RWPE2 (cell line): ENCODE measurements at places on chromosomes 5 and 9.

- H3K27ac ChIP-seq = no peak overlapping the region
- no peak for DNase-seq
- no peaks in the 10 kb centered on the region for H3K36me3 ChIP-seq
- peaks cover 25% of the 10 kb centered on the region for H3K4me1 ChIP-seq
- no peak overlapping the region for H3K4me3 ChIP-seq
Measured at GRCh38 chr9:88193766-88194165, 55.5 kb upstream of the SPATA31C2 start.

GRCh38 chr9:4299005-4299795 is 668 bp downstream of the GLIS3 start:
- no peak overlapping the region for H3K27ac ChIP-seq
- no peaks in the 10 kb centered on the region for H3K36me3 ChIP-seq
- H3K4me1 ChIP-seq = peaks cover 28% of the 10 kb centered on the region
- no peaks in the 10 kb centered on the region for H3K27me3 ChIP-seq

DNA sequence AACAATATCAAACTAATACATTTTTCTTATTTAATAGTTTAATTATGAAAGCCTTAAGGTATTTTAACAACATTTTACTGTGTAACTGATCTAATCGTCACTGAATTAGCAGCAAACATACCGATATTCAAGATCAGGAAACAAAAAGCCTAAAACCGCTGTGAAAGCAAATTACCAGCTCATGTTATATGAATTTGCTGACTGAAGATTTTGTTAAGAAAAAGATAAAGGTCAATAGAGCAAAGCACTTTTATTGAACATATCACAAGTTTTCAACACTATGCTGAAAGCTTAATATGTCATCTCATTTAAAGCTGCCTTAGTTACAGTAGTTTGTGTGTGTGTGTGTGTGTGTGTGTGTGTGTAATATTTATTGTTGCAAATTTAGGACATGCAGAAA is 1634.9 kb upstream of the NUDT12 start:
- H3K27ac ChIP-seq = no peak overlapping the region
- DNase-seq = no peak
- H3K4me3 ChIP-seq = no peak overlapping the region
- H3K4me1 ChIP-seq = no peaks in the 10 kb centered on the region

DNA sequence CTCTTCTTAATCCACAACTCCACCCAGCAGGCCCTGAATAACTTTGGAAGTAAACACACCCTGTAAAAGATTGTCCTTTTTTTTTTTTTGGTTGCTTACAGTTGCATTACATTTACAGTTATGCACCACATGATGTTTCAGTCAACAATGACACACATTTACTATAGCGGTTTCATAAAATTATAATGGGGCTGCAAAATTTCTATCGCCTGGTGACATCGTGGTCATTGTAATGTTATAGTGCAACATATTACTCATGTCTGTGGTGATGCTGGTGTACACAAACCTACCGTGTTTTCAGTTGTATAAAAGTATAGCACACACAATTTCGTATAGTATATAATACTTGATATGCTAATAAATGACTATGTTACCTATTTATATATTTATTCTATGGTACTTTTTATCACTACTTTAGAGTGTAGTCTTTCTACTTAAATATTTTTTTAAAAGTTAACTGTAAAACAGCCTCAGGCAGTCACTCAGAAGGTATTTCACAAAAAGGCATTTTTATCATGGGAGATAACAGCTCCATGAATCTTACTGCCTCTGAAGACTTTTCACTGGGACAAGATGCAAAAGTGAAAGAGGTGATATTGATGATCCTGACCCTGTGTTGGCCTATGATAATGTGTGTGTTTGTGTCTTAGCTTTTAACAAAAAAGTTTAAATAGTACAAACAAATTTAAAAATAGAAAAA is 695.4 kb upstream of the CDH18 start:
- no peaks in the 10 kb centered on the region for H3K27me3 ChIP-seq
- peaks cover 28% of the 10 kb centered on the region for H3K4me1 ChIP-seq
- H3K27ac ChIP-seq = no peak overlapping the region
- no peak overlapping the region for H3K4me3 ChIP-seq
- no peaks in the 10 kb centered on the region for H3K36me3 ChIP-seq

- no peaks in the 10 kb centered on the region for H3K4me1 ChIP-seq
- no peak overlapping the region for H3K4me3 ChIP-seq
- no peaks in the 10 kb centered on the region for H3K27me3 ChIP-seq
- no peak for DNase-seq
- H3K27ac ChIP-seq = no peak overlapping the region
Measured at GRCh38 chr9:120883608-120883996, 6.6 kb upstream of the PHF19 start.

- H3K36me3 ChIP-seq = no peaks in the 10 kb centered on the region
- no peak for DNase-seq
- H3K4me3 ChIP-seq = no peak overlapping the region
- H3K27me3 ChIP-seq = no peaks in the 10 kb centered on the region
- no peak overlapping the region for H3K27ac ChIP-seq
Measured at GRCh38 chr5:154523104-154523503, 45.1 kb upstream of the HAND1 start.

- H3K4me1 ChIP-seq = no peaks in the 10 kb centered on the region
- H3K27ac ChIP-seq = no peak overlapping the region
- H3K27me3 ChIP-seq = peaks cover 16% of the 10 kb centered on the region
- H3K36me3 ChIP-seq = no peaks in the 10 kb centered on the region
- H3K4me3 ChIP-seq = no peak overlapping the region
Measured at GRCh38 chr5:116521173-116521872, 53.3 kb downstream of the SEMA6A start.

GRCh38 chr5:73896097-73896496 is 270.1 kb downstream of the ARHGEF28 start:
- DNase-seq = no peak
- H3K27ac ChIP-seq = no peak overlapping the region
- H3K4me1 ChIP-seq = no peaks in the 10 kb centered on the region
- H3K36me3 ChIP-seq = peaks cover 79% of the 10 kb centered on the region

DNA sequence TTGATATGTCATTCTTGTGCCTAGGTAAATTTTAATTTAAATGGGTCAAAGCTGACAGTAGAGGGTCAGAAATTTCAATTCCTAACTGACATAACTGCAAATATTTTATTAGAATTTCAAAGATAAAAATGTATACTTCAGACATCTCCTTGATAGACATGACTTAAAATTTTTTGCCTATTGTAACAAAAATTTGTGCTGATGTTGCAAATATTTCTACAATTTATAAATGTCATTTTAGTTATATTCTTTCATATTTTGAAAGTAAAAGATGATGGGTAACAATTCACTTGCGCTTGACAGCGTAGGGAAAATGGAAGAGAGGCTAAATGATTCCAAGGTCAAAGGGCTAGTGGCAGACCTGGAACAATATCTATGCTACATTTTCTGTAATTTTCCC is 220.3 kb upstream of the ST8SIA4 start:
- DNase-seq = no peak
- no peak overlapping the region for H3K4me3 ChIP-seq
- no peaks in the 10 kb centered on the region for H3K4me1 ChIP-seq
- H3K27me3 ChIP-seq = no peaks in the 10 kb centered on the region

DNA sequence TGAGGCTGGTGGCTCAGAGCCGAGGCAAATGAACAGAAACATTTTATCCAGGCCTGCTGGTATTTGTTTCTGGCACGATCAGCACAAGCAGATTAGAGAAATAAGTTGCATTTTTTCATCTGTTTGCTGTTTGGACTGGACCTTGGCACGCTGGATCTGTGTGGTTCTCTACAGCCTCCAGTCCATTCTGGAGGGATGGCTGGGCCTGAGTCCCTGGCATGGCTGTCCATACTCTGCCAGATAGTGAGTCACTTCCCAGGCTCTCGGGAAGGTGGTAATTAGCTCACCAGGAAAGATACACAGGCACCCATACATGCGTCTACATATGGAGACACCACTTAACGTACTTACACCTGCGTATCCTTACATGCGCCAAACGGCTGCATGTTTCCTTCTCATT is 78.6 kb downstream of the SPRY4 start:
- H3K27me3 ChIP-seq = no peaks in the 10 kb centered on the region
- H3K4me1 ChIP-seq = peaks cover 10% of the 10 kb centered on the region
- no peaks in the 10 kb centered on the region for H3K36me3 ChIP-seq
- no peak for DNase-seq
- no peak overlapping the region for H3K27ac ChIP-seq

DNA sequence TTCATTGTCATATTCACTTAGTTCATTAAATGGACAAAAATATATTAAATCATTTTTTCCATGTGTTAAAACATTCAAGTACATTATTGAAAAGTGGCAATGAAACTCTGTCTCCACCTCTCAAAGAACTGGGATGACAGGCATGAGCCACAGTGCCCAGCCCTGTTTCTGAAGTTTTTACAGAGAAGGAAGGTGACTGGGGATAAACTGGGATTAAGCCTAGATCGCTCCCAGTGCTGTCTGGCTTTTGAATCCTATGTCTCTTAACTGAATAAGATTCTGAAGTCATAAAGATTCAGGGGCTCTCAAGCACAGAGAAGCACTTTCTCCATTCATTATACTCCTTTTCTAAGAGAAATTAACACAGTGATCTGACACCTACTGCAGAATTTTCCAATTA is 88.3 kb downstream of the SLC38A9 start:
- no peak for DNase-seq
- no peaks in the 10 kb centered on the region for H3K4me1 ChIP-seq
- H3K27ac ChIP-seq = no peak overlapping the region
- H3K27me3 ChIP-seq = no peaks in the 10 kb centered on the region
- H3K36me3 ChIP-seq = peaks cover 5% of the 10 kb centered on the region; the same call in 1 of the 2 replicates

DNA sequence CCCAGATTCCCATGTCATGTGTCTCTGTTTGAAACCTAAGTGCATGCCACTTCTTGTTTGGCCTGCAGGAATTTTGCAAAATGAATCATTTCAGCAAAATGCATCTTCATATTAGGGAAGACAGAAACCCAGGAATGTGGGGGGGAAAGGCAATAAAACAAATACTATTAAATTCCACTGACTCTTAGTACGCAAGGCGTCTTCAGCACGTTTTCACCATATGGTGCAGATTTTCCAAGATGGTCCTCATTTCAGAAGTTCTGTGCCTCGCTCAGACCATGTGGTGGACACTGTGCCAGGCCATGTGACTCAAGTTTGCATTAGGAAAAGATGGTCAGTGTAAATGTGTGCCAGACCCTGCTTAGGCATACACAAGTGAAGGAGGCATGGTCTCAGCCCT is 184.0 kb downstream of the ACTL7B start:
- no peaks in the 10 kb centered on the region for H3K36me3 ChIP-seq
- H3K4me3 ChIP-seq = no peak overlapping the region
- no peaks in the 10 kb centered on the region for H3K27me3 ChIP-seq
- DNase-seq = no peak

- peak overlapping the region; percentile 3 for H3K27ac ChIP-seq
- no peaks in the 10 kb centered on the region for H3K27me3 ChIP-seq
- no peaks in the 10 kb centered on the region for H3K4me1 ChIP-seq
- no peak for DNase-seq
- H3K36me3 ChIP-seq = no peaks in the 10 kb centered on the region
Measured at GRCh38 chr9:128928624-128929023, 7.8 kb downstream of the PHYHD1 start.

DNA sequence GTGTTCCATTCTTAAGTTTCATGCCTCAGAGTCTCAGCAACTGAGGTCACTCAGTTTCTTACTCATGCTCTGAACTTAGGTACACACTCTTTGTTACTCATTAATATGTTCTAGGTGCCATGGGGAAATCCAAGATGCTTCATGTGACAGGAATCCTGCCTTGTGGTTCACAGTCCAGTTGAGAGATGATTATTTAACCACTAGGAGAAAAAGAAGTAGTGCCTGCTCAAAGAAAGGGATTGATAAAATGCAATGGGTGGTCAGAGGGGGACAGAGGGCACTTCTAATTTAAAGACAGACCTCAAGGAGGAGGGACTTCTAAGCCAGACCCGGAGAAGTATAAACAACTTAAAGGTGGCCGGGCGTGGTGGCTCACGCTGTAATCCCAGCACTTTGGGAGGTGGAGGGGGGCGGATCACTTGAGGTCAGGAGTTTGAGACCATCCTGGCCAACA is 69.0 kb downstream of the UGCG start:
- peaks cover 13% of the 10 kb centered on the region for H3K4me1 ChIP-seq
- no peaks in the 10 kb centered on the region for H3K27me3 ChIP-seq
- H3K36me3 ChIP-seq = no peaks in the 10 kb centered on the region

DNA sequence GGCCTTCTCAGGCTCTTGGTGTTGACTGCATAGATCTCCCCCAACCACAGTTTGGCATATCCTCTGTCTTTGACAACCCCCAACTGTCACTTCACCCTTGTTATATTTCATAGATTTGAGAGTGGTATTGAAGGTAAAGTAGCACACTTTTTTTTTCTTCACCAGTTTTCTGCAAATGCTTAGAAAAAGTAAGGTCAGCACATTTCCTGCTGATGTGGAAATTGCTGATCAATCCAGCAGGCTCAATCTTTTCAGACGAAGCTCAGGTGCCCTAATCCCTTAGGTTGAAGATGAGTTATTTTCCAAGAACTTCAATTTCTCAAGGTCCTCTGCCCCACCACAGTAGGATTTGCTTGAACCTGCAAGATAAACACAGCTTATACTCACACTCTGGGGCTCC is 38.5 kb upstream of the ANKRD31 start:
- no peak overlapping the region for H3K4me3 ChIP-seq
- no peak for DNase-seq
- no peaks in the 10 kb centered on the region for H3K36me3 ChIP-seq

- H3K4me1 ChIP-seq = no peaks in the 10 kb centered on the region
- no peak for DNase-seq
- no peak overlapping the region for H3K27ac ChIP-seq
- H3K27me3 ChIP-seq = no peaks in the 10 kb centered on the region
- H3K36me3 ChIP-seq = no peaks in the 10 kb centered on the region
- H3K4me3 ChIP-seq = no peak overlapping the region
Measured at GRCh38 chr5:74336297-74336696, 304.2 kb downstream of the ENC1 start.

DNA sequence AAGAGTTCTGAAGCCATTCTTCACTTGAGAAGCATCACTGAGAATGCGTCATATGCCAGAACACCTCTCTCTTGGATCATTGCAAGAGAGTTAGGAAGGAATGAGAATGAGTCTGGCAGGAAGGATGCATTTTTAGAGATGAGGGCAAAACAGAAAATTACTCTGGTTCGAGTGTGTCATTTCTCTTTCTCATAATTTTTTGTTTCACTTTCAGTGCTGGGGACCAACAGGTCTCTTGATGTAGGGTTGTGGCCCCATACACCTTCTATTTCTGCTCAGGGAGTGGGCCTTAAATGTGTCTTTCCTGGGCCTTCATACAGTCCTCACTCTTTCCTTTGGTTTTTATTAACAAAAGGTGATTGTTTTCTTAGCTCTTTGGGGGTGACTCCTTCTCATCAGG is 302.4 kb downstream of the NR3C1 start:
- no peak for DNase-seq
- no peaks in the 10 kb centered on the region for H3K27me3 ChIP-seq
- no peak overlapping the region for H3K27ac ChIP-seq
- H3K36me3 ChIP-seq = no peaks in the 10 kb centered on the region

GRCh38 chr5:169566202-169566601 is 17.4 kb upstream of the SPDL1 start:
- H3K4me3 ChIP-seq = no peak overlapping the region
- no peak overlapping the region for H3K27ac ChIP-seq
- H3K36me3 ChIP-seq = no peaks in the 10 kb centered on the region
- H3K4me1 ChIP-seq = no peaks in the 10 kb centered on the region
- DNase-seq = no peak

GRCh38 chr9:116941266-116941665 is 254.2 kb downstream of the TRIM32 start:
- no peaks in the 10 kb centered on the region for H3K27me3 ChIP-seq
- H3K36me3 ChIP-seq = no peaks in the 10 kb centered on the region
- peak overlapping the region; percentile 31 for H3K27ac ChIP-seq
- H3K4me1 ChIP-seq = peaks cover 21% of the 10 kb centered on the region
